ENCODE measurements at places on chromosomes 3 and 15. TPM values are rescaled to one million over a fixed set of nuclear protein-coding genes. Genes with fewer than 3 reads are reported as not detected.
A peak's percentile ranks its signal among the peaks of the same experiment; 100 is the strongest.

GRCh38 chr3:193819117-193820010, 226.4 kb downstream of the OPA1 start:
- no peaks in the 10 kb centered on the region for H3K27me3 ChIP-seq
- no peaks in the 10 kb centered on the region for H3K36me3 ChIP-seq
- no peak overlapping the region for H3K27ac ChIP-seq
- H3K4me1 ChIP-seq = peaks cover 28% of the 10 kb centered on the region

- no peak for DNase-seq
- H3K4me1 ChIP-seq = no peaks in the 10 kb centered on the region
- H3K4me3 ChIP-seq = no peak overlapping the region
- no peaks in the 10 kb centered on the region for H3K36me3 ChIP-seq
- H3K27me3 ChIP-seq = no peaks in the 10 kb centered on the region
- no peak overlapping the region for H3K27ac ChIP-seq
Observed at GRCh38 chr3:130857336-130858026, 36.4 kb upstream of the ATP2C1 start.

- H3K27ac ChIP-seq = no peak overlapping the region
- H3K27me3 ChIP-seq = peaks cover 10% of the 10 kb centered on the region
- H3K4me1 ChIP-seq = peaks cover 15% of the 10 kb centered on the region
- no peak for DNase-seq
Observed at GRCh38 chr3:37863949-37864822, 2.5 kb downstream of the CTDSPL start.

GRCh38 chr3:142990721-142991120, 10.6 kb upstream of the U2SURP start:
- H3K27me3 ChIP-seq = no peaks in the 10 kb centered on the region
- no peaks in the 10 kb centered on the region for H3K4me1 ChIP-seq
- DNase-seq = no peak
- H3K36me3 ChIP-seq = no peaks in the 10 kb centered on the region
- H3K27ac ChIP-seq = no peak overlapping the region

DNA sequence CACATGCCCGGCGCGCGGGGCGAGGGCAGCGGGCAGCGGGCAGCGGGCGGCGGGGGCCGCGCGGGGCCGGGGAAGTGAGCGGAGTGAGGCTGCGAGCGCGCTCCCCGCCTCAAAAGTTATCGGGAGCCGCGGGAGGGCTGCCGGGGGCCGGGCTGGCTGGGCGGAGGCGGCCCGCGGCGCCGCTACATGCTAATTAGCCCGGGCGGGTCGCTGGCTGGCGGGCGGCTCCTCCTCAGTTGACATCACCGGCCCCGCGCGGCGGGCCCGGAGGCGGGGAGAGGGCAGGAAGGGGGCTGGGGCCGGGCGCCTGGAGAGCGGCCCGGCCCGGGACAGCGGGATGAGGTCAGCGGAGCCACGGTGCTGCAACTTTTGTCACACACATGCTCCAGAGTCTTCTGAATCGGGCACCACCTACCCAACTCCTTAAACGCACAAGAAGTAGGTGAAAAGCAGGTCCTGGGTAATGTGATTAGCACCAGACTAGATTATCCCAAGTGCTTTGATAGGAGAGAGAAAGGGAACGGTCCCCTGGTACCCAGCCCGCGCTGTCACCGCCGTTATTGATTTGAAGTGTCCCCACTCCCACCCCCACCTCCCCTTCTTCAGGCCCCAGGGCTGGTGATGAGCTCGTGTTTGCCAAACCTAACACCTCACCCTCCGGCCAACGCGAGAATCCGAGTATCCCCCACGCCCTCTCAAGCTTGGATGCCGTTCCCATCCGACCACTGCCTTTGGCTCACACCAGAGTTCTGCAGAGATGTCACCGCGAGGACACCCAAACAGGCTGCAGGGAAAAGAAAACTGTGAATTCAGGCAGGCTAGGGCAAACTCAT, at the start of gene HEG1:
Gene HEG1, minus strand, starts transcription at position 85 of the 833 bp plus-strand sequence. CDS start 107 bp downstream, outside the sequence.
- no peak within 1 kb of the TSS for H3K27ac ChIP-seq
- peak within 1 kb of the TSS; percentile 57 for H3K4me3 ChIP-seq
- no peaks in the 10 kb centered on the region for H3K36me3 ChIP-seq
- H3K27me3 ChIP-seq = peaks cover 12% of the 10 kb centered on the region

DNA sequence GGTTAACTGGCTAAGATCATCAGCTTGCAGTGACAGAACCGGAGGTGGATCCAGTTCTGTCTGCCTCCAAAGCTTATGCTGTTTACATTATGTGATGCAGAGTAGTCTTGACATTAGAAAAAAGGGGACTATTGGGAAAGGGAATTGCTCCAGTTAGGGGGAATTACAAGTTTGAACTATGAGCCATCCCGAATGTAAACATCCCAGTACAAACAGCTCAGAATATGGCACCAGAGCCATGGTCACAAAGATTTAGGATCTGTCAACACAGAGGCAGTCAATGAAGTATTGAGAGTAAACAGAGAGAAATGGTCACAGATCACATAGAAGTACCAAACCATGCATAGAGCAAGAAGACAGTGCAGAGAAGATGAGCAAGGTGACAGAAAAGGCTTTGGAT, 39.8 kb upstream of the CRTC3 start:
- H3K36me3 ChIP-seq = peaks cover 54% of the 10 kb centered on the region
- no peaks in the 10 kb centered on the region for H3K4me1 ChIP-seq
- no peak overlapping the region for H3K27ac ChIP-seq
- no peaks in the 10 kb centered on the region for H3K27me3 ChIP-seq
- no peak overlapping the region for H3K4me3 ChIP-seq
- no peak for DNase-seq

GRCh38 chr3:105911496-105911895, 42.7 kb upstream of the CBLB start:
- H3K36me3 ChIP-seq = no peaks in the 10 kb centered on the region
- H3K27me3 ChIP-seq = no peaks in the 10 kb centered on the region
- no peak for DNase-seq
- H3K4me3 ChIP-seq = no peak overlapping the region
- no peak overlapping the region for H3K27ac ChIP-seq

- no peak for DNase-seq
- no peaks in the 10 kb centered on the region for H3K4me1 ChIP-seq
- H3K27me3 ChIP-seq = no peaks in the 10 kb centered on the region
Observed at GRCh38 chr3:108838436-108838835, 15.8 kb downstream of the TRAT1 start.

DNA sequence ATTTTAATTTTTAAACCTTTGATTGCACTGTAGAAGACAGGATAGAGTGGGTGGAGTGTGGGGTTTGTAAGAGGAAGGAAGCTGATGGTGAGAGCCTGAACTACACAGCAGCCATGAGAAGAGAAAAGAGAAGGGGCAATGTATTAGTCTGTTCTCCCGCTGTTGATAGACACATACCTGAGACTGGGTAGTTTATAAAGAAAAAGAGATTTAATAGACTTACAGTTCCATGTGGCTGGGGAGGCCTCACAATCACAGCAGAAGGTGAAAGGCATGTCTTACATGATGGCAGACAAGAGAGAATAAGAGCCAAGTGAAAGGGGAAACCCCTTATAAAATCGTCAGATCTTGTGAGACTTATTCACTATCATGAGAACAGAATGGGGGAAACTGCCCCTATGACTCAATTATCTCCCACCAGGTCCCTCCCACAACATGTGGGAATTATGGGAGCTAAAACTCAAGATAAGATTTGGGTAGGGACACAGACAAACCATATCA, 37.3 kb downstream of the STARD5 start:
- no peak overlapping the region for H3K4me3 ChIP-seq
- no peaks in the 10 kb centered on the region for H3K27me3 ChIP-seq
- no peaks in the 10 kb centered on the region for H3K36me3 ChIP-seq
- no peak overlapping the region for H3K27ac ChIP-seq
- no peaks in the 10 kb centered on the region for H3K4me1 ChIP-seq
- no peak for DNase-seq

DNA sequence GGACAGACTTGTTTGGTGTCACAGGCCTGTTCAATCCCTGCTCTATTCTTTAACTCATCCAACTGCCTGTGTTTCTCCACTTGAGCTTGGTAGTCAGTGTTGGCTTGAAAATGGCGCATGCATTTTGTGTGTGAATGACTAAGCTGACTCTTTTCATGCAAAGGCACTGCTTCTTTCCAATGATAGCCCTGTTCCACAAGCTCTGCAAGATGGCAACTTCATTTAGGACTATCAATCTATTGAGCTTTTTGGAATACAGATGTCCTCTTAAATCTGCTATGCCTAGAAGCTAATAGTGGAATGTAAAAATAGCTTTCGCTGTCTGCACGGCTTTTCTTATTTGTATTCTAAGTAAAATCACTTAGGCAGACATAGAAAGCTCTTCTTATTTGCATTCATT, 33.6 kb upstream of the SYNPR start:
- no peak overlapping the region for H3K27ac ChIP-seq
- H3K4me3 ChIP-seq = no peak overlapping the region
- no peak for DNase-seq
- H3K4me1 ChIP-seq = no peaks in the 10 kb centered on the region

DNA sequence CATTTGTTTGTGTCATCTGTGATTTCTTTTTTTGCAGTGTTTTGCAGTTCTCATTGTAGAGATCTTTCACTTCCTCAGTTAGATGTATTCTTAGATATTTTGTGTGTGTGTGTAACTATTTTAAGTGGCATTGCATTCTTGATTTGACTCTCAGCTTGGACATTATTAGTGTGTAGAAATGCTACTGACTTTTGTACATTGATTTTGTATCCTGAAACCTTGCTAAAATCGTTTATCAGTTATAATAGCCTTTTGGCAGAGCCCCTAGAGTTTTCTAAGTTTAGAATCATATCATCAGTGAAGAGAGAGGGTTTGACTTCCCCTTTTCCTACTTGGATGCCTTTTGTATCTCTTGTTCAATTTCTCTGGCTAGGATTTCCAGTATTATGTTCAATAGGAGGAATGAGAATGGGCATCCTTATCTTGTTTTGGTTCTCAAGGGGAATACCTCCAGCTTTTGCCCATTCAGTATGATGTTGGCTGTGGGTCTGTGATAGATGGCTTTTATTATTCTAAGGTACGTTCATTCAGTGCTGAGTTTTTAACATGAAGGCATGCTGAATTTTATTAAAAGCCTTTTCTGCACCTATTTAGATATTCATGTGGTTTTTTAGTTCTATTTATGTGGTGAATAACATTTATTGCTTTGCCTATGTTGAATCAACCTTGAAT, 211.7 kb downstream of the MBNL1 start:
- no peak overlapping the region for H3K27ac ChIP-seq
- H3K4me3 ChIP-seq = no peak overlapping the region
- H3K4me1 ChIP-seq = no peaks in the 10 kb centered on the region
- no peak for DNase-seq
- no peaks in the 10 kb centered on the region for H3K36me3 ChIP-seq
- no peaks in the 10 kb centered on the region for H3K27me3 ChIP-seq

GRCh38 chr15:39438799-39439592, 141.9 kb upstream of the THBS1 start:
- H3K4me3 ChIP-seq = no peak overlapping the region
- no peaks in the 10 kb centered on the region for H3K27me3 ChIP-seq
- DNase-seq = no peak
- H3K27ac ChIP-seq = no peak overlapping the region

- no peaks in the 10 kb centered on the region for H3K27me3 ChIP-seq
- DNase-seq = no peak
- H3K4me1 ChIP-seq = no peaks in the 10 kb centered on the region
Observed at GRCh38 chr15:92772626-92773244, 117.2 kb upstream of the FAM174B start.

DNA sequence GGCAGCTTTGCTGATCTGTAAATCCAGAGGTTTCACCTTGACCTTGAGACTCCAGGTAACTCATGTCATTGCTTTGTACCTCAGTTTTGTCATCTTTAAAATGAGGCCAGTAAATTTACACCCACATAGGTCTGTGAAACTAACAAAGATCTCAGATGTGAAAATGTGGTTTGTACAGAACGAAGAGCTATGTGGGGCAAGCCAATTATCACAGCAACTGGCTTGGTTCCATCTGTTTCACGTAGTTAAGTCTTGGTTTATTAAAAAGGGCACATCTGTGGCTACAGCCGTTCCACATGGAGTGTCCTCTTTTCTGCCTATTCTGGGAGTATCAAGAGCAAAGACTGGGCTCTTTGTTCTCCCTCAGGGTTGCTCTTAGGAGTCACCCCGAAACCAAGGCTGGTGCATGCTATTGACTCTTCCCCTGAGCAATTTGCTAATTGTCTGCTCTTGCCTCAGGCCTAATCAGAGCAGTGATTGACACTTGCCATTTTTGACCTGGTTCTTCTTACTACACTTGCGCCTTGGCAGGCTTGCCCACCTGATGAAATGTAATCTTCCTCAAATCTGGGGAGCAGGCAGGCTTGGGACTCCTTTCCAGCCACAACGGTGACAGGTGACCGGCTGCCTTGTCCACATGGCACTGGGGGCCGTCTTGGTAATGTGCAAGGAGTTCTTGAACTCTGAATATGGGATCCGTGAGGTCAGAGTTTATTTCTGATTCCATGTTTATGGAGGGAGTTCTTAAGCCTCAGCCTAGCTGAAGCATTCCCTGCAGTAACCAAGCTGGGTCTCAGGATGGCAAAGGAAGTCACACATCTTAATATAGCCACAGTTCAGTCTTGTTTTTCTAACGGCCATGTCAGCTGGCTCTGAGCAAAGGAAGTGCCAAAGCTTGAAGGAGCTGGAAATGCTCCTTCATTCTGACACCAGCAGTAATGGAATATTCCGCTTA, 40.1 kb downstream of the EAF1 start:
- H3K36me3 ChIP-seq = no peaks in the 10 kb centered on the region
- H3K27me3 ChIP-seq = no peaks in the 10 kb centered on the region
- H3K4me1 ChIP-seq = no peaks in the 10 kb centered on the region
- H3K27ac ChIP-seq = no peak overlapping the region
- H3K4me3 ChIP-seq = no peak overlapping the region

GRCh38 chr3:31305340-31305739, 227.4 kb upstream of the STT3B start:
- no peak for DNase-seq
- no peak overlapping the region for H3K27ac ChIP-seq
- H3K4me1 ChIP-seq = no peaks in the 10 kb centered on the region
- no peak overlapping the region for H3K4me3 ChIP-seq
- H3K36me3 ChIP-seq = no peaks in the 10 kb centered on the region
- no peaks in the 10 kb centered on the region for H3K27me3 ChIP-seq

- no peaks in the 10 kb centered on the region for H3K36me3 ChIP-seq
- no peak overlapping the region for H3K27ac ChIP-seq
- peaks cover 4% of the 10 kb centered on the region for H3K4me1 ChIP-seq
- no peak for DNase-seq
Observed at GRCh38 chr15:92709110-92709790, 53.7 kb upstream of the FAM174B start.

- H3K4me1 ChIP-seq = no peaks in the 10 kb centered on the region
- no peak overlapping the region for H3K27ac ChIP-seq
- DNase-seq = no peak
- no peak overlapping the region for H3K4me3 ChIP-seq
Observed at GRCh38 chr3:144948711-144949110, 977.1 kb downstream of the DIPK2A start.

- DNase-seq = no peak
- no peak overlapping the region for H3K27ac ChIP-seq
- H3K27me3 ChIP-seq = no peaks in the 10 kb centered on the region
- H3K36me3 ChIP-seq = no peaks in the 10 kb centered on the region
- H3K4me1 ChIP-seq = no peaks in the 10 kb centered on the region
Observed at GRCh38 chr3:165617134-165617533, 220.1 kb downstream of the BCHE start.

- H3K27ac ChIP-seq = no peak overlapping the region
- no peaks in the 10 kb centered on the region for H3K27me3 ChIP-seq
- no peak for DNase-seq
- no peak overlapping the region for H3K4me3 ChIP-seq
- H3K36me3 ChIP-seq = no peaks in the 10 kb centered on the region
Observed at GRCh38 chr15:36942248-36942827, 158.0 kb downstream of the MEIS2 start.

Gene ZNF717
- not detected for total RNA-seq

Gene SERPINI2
- 0.25 TPM for total RNA-seq

Gene GOLGA8T
- total RNA-seq = 1.5 TPM

Gene TMC3
- total RNA-seq = not detected

Gene NUSAP1
- total RNA-seq = 135 TPM
